ENCODE measurements at places on chromosomes 3 and 15.
A peak's percentile ranks its signal among the peaks of the same experiment; 100 is the strongest.

DNA sequence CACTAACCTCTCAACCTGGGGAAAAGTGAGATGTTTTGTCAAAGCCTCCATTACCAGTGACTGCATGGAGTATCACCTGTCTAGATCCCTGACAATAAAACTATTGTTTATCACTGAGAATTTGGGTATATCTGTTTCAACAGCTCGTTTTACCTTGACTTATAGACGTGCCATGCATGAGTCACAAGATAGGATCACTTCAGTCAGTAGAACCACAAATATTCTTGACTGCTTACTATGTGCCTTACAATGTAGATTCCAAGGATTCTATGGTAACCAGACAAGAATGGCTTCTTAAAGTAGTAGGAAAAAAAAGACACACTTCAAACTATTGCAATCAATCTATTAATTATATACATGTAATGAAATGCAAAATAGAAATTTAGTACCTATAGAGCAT lies 55.7 kb upstream of the GRM7 start:
- DNase-seq: no peak

DNA sequence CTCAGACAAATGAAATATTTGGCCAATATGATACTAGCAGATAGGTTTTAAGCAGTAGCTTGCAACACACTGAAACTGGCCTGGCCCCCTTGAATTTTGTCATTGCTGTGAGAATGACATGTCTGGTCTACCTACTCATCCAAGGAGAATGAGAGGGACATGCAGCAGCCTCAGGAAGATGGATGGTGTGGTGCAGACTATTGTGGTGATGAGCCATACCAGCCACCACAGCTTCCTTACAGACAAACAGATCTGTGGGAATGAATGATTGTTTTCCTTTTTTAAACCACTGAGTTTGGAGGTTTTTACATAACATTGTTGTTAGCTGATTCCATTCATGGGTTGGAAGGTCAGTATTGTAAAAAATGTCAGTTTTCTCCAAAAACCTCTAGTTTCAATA lies 133.7 kb upstream of the POU1F1 start:
- no peak for DNase-seq

DNA sequence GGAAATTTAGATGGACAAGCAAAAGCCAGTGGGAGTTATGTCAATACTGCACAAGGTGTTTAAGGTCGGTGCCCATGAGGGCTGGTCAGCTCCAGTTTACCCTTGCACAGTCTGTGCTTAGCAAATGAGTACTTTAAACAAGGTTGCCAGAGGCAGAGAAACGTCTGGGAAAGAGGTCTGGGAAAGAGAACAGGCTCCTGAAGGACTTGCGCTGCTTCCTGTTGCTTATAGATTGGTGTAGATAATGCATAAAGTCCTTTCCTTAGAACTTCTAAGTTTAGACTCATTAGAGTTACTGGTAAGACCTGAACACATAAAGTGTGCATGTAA lies 162.6 kb upstream of the P2RY1 start:
- DNase-seq: no peak

DNA sequence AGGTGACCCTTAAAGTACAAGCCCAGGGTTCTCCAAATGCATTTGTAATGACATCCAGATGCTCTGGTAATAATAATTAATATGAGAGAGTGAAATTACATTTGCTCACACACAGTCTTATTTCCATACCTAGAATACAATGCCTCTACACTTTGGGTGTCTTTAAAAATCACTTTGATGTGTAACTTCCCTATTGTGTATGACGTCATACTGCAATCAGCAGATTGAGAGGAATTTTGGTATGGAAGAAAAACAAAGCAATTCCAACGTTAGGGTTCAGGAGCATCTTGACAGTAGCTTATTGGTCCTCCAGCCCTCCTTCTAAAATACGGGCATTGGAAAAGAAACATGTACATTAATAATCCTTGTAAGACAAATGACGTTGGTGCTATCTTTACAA lies 670.6 kb upstream of the ZNF385D start:
- no peak for DNase-seq

DNA sequence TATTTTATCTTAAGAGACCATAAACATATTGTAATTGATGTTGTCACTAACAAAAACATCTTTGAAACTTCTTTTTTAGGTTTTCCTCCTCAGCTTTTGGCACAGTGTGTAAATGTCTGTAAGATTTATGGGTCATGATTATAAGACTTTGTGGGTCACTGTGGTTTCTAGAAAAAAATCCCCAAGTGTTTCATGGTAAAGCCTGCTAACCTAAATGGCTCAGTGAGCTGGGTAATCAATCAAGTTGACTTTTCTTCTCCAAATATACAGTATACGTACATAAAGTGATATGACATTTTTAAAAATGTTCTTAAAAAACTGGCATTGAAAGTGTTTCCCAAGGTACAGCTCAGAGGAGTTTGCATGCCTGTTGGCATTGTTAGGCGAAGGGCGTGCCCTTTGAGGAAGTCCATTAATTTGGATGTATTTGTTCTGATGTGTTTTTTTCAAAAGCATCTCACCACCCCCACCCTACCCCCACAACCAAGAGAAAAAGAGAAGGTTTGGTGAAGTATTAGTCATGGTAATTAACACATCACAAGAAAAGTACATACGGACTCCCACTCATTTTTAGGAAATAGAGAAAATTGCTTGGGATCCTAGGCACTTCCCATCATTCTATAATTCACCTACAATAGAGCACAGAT lies 385.4 kb upstream of the LRRC3B start:
- no peak for DNase-seq

- DNase-seq: no peak
Observed at GRCh38 chr3:141735176-141735575, 2.9 kb upstream of the RNF7 start.

GRCh38 chr15:69973102-69973714 lies 124.5 kb downstream of the TLE3 start:
- no peak for DNase-seq

DNA sequence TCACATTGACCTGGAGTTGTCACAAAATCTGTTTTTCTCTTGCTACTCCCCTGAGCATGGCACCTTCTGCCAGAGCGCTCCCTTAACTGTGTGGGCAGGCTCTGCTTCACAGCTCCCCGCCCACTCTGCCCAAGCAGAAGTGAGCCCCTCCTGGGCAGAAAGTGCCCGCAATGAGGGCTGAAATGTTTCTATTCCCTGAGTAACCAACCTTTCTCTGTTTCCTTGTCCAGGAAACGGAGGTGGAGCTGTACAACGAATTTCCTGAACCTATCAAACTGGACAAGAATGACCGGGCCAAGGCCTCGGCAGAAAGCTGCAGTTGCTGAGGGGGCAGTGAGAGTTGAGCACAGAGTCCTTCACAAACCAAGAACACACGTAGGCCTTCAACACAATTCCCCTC lies 66.3 kb upstream of the ACAD9 start:
- no peak for DNase-seq

DNA sequence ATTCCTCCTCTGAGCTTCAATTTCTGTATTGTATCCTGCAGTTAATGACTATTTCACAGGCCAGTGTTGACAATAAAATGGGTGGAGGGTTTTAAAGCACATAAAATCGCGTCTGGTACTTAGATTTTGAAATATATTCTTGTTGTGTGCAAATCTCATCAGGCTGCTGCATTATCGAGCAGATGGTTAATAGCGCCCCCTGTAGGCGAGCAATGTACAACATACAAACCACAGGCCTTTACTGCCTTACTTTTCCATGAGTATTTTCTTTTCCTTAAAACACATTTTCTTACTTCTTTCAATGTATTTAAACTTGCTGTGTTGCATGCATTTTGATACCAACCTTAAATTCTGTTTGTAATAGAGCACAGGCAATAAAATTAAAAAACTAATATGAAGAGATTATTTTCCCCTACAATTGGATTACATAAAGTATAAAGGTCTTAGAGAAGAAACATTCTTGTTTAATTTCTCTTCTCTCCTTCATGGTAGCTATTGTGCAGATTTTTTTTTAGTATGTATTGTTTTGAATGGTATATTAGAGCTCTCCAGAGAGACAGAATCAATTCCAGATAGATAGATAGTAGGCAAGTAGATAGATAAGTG lies 608.4 kb downstream of the CADM2 start:
- peak; percentile 30 for DNase-seq

DNA sequence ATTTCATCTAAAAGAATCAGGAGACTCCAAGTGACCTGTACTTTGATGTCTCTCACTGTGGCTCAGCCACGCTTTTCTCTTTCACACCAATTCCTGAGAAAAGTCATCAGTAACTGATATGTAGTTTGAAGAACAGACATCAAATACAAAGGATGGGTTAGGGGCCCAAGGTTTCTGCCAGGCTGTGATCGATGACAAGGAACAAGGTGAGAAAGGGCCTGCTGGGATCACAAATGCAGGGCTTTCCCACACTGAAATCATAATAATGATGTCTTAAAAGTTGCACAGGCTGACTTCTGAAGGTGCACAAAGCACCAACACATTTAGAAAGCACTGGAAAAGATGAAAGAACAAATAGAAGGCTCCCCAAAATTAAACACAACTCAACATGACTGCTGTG lies 396.9 kb downstream of the MAGI1 start:
- DNase-seq: no peak

DNA sequence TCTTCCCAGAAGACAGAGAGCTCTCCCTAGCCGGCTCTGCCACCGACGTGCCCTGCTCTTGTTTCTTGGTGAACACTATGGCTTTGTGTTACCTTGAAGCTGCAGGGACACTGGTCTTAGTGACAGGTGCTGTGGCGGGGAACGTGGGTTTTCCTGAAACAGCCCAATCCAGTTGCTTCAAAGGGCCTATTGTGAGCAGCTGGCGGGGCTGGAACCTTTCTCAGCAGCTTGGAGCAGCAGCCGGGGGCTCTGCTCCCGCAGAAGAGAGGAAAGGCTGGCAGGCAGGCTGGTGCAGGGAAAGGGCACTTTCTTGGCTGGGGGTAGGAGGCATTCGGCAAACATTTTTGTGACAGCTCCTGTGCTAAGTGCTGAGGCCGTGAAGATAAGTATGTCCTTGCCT lies 12.8 kb downstream of the MYZAP start:
- DNase-seq: no peak

DNA sequence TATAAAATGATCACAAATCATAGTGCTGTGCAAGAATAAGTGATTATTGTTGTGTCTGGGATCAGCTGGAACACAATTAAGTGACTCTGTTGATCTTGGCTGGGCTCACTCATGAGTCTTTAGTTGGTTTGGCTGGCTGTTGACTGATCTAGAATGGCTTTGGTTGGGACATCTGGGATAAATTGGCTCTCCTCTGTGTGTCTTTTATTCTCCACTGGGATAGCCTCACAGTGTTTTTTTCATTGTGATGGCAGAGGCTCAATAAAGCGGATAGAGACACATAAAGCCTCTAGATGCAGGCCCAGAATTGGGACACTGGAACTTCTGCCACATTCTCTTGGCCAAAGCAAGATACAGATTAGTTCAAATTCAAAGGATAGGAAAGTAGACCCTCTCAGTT lies 735.6 kb downstream of the PDCD6IP start:
- no peak for DNase-seq

DNA sequence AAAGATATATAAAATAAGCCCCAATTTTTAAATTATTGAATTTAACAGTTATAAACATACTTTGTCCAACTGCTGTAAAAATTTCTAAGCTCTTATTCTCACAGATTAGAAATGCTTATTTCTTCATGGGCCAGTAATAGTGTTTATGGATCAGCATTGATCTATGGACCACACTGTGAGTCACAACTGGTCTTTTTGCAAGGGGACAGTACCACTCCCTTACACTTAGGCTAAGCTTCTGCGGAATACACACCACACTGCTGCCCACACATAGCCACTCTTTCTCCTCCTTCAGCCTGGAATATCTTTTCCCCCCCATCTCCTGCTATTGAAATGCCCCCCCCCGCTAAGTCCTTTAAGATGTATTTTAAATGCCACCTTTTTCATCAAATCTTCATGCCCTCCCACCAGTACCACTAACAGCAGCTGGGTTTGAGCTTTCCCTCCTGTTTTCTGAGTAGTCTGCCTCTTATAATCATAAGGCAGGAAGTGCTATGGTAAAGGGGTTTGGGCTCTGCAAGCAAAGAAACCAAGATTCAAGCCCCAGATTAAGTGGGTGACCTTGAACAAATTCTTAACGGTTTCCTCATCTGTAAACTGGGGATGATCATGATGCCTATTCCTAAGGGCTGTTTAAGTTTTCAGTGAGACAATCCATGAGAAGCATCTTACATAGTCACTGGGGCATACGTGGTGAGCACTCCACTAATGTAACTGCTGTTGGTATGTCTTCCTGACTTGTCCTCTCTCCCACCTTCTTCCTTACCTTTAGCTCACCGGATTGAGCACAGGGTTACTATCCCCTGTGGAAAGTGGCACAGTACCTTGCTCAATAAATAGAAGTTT lies 69.2 kb downstream of the DCUN1D1 start:
- no peak for DNase-seq

GRCh38 chr3:57818772-57819171 lies 62.7 kb downstream of the SLMAP start:
- no peak for DNase-seq

- no peak for DNase-seq
Observed at GRCh38 chr3:32430900-32431299, 39.2 kb downstream of the CMTM7 start.

DNA sequence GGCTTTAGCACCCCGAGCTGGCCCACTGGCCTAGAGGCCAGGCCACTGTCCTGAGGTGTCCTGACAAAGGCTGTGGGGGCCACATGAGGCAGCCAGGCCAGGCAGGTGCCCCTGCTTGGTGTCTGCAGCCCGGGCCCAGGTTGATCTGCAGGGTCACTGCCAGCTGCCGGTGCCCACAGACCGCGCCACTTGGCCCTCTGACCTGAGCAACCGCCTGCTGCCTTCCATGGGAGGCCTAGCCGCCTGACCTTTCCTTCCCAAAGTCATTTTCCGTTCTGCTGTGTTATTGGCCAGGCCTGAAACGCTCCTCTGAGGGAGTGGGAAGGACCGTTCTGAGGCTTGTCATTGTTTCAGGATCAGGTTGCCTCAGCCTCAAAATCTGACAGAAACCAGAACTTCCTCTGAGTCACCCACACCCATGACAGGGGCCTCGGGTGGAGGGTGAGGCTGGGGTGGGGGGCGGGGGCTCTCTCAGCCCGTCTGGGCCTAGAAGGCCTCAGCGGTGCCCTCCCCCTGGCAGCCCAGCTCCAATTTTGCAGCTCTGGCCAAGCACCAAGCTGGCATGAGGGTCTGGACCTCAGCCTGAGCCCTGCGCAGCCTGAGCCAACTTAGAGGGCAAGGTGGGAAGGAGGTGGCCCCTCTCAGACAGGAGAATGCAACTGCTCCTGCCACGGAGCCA lies 140.7 kb upstream of the MEF2A start:
- DNase-seq: no peak

DNA sequence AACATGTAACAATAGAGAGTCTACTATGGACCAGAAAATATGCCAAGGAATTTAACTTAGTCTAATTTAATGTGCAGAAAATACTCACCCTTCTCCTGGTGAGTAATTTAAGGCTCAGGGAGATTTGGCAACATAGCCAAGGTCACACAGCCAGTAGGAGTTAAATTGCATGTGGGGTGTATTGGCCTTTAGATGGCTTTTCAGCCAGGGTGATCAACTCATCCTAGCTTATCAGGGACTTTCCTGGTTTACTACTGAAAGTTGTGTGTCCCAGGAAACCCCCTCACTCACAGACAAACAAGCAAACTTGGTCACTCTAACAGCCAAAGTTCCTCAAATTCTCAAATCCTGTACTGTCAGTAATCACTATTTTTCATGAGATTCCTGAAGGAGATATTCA lies 2.6 kb upstream of the SLC9A9 start:
- peak; percentile 13 for DNase-seq

All from B cell (primary cell).